ENCODE measurements at places on chromosomes 4 and X. TPM values are rescaled to one million over a fixed set of nuclear protein-coding genes. Genes with fewer than 3 reads are reported as not detected.

DNA sequence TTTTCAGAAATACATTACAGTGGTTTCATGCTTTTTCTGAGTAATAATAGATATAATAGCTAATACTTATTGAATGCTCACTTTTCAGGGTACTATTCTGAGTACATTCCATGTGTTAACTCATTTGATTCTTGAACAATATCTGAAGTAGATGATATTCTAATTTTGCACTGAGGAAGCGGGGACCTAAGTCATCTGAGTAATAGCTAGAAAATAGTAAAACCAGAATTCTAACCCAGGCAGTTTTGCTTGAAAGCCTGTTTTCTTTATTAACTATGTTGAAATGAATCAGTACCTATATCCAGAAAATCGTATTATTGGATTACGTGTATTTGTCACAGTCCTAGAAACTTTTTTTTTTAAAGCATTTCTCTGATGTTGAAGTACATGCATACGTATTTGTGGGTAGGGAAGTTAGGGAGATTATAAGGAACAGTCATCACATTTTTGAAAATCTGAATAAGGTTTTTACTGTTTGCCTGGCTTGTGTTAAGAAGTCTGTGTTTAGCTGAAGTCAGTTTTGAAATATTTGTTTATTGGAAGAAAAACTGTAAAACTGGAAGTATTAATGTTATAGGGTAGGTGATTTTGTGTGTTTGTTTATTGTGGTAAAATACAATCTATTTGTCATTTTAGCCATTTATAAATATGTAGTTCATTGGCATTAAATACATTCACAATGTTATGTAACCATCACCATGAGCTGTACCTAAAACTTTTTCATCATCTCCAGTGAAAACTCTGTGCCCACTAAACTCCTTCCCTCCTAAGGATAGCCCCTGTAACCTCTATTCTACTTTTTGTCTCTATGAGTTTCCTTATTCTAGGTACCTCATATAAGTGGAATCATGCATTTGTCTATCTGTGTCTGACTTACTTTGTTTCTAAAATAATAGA, 55.3 kb downstream of the FIP1L1 start:
- peak; percentile 74 for DNase-seq

DNA sequence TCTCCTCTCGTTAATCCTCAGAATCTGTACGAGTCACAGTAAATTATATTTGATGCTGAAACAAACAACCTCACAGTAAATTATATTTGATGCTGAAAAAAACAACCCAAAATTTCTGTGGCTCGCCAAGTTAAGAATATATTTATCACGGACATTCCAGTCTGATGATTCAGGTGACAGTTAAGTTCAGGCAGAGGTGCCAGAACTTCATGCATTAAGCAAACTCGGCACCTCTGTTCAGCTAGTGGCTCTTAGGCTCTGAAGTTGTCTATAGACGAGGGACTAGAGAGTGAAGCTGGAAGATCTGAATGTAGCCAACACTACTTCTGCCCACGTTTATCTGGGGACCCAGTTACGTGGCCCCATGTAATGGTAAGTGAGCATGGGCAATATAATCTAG, 132.2 kb upstream of the AGA start:
- DNase-seq = peak; percentile 63

GRCh38 chr4:5927747-5928146, 34.9 kb upstream of the CRMP1 start:
- DNase-seq = no peak

DNA sequence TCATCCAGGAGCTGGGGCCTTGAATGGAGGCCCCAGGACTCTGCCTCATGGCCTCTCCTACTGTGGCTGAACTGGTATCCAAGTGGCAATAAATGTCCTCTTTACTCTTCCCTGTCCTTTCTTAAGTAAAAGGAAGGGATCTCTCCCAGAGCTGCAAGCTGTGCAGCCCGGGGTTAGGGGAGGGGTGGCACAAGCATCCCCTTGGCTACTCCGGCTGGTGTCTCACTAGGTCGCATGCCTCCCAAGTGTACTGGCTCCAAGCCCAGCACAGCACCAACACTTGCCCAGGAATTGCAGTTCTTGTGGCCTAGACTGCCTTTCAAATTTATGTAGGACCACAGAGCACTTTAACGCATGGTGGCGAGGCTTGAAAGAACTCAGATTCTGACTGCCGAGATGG, 44.7 kb upstream of the MED14 start:
- no peak for DNase-seq

GRCh38 chrX:136708348-136708747, 60.4 kb downstream of the CD40LG start:
- no peak for DNase-seq

DNA sequence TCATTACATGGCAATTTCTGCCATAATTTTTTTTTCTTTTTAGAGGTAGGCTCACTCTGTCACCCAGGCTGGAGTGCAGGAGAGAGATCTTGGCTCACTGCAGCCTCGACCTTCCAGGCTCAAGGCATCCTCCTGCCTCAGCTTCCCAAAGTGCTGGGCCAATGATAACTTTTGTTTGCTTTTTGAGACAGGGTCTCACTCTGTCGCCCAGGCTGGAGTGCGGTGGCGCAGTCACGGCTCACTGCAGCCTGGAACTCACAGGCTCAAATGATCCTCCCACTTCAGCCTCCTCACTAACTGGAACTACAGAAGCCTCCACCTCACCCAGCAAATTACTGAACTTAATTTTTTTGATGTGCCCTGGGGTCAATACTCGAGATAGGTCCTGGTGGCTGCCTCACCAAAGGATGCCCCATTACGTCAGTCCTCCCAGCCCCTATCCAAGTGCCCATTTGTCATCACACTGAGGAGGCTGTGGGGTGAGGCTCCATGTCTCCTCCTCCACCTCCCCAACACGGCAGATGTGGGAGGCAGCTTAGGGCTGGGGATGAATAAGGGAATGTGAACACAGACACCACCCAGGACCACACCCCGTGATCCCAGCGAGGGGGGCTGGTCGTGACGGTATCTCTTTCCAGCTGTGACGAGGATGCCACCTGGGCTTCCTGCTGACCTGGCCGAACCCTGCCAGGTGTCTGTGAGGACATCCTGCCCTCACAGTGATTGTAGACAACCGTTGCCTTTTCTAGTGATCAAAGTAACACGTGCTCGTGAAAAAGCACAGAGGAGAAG, 12.4 kb upstream of the NKX1-1 start:
- DNase-seq = no peak

GRCh38 chr4:87147116-87147515, 73.3 kb downstream of the KLHL8 start:
- no peak for DNase-seq

GRCh38 chr4:124060261-124060918, 652.1 kb downstream of the ANKRD50 start:
- DNase-seq = peak; percentile 86

DNA sequence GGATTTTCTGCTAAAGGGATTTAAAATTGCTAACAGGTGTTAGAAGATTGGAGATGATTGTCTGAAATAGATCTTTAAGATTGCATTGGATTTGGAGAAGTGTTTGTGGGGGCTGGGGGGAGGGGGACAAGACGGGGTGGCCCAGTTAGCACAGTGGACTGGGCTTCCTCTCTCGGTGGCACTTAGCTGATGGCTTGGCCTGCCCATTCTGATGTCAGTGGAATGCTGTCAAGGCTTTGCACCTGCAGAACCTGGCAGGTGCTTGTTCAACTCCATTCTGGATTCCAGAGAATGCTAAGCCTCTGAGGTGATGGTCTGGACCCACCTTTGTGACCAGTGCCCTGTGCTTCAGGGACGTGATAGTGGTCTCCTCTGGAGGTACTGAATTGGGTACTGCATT, 43.7 kb downstream of the ADD1 start:
- no peak for DNase-seq

DNA sequence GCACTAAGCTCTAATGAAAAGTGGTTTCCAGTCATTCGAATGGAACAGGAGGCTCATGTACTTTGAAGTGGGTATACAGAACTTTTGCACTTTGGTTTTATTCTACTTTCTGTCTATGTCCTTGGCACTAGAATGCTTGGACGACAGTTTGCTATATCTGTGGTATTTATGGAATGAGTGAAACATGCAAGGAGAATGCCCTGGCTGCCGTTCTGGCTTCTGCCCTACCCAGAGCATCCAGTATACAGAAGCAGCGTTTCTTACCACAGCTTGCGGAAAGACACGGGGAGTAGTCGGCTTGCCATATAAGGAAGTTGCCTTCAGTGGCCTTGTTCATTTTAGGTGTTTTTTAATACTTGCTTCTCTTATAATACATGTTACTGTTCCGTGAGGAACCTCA, 98.0 kb downstream of the TBL1X start:
- peak; percentile 79 for DNase-seq

DNA sequence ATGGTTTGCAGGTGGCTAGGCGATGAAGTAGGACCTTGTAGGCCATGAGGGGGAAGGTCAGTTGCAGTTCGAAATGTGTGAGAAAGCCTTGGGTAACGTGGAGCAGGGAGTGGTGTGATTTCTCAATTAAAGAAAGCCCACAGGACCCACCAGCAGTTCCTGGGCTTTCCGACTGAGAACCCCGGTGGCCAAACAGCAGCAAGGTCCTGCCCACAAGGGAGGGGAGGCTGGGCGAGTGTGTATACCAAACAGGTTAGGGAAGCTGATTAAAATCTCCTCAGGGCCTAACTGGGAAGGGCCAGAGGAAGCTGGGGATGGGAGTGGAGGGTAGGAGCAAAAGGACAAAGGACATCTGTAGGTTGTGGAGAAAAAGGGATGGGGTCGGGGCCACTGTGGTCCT, 2.4 kb downstream of the ATP6AP1 start:
- DNase-seq = no peak

GRCh38 chrX:129932821-129933321, 26.9 kb downstream of the UTP14A start:
- DNase-seq = peak; percentile 5

DNA sequence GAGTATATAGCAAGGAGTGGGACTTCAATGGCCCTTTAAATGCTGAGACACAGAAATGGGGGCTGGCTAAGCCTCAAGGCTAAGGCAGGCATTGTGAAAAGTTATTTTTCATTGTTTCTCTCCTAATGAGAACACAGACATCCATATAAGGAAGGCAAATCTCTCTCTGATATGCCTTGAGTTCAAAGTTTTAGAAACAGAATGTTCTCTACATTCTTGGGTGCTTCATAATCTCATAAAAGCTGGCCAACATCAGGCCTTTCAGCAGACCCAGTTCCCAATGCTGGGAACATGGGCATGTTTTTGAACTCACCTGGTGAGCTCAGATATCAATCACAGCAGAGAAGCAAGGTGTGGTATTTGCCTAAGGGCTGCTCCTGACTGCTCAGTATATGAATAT, 19.4 kb upstream of the RAB40A start:
- DNase-seq = peak; percentile 25

- DNase-seq = no peak
Observed at GRCh38 chrX:133384454-133384853, 30.8 kb downstream of the GPC4 start.

- DNase-seq = no peak
Observed at GRCh38 chr4:1250921-1251772, 2.2 kb upstream of the CTBP1 start.

GRCh38 chr4:123305736-123306135, 90.9 kb upstream of the SPRY1 start:
- no peak for DNase-seq

- peak; percentile 14 for DNase-seq
Observed at GRCh38 chrX:116204932-116205331, 34.4 kb downstream of the AGTR2 start.

DNA sequence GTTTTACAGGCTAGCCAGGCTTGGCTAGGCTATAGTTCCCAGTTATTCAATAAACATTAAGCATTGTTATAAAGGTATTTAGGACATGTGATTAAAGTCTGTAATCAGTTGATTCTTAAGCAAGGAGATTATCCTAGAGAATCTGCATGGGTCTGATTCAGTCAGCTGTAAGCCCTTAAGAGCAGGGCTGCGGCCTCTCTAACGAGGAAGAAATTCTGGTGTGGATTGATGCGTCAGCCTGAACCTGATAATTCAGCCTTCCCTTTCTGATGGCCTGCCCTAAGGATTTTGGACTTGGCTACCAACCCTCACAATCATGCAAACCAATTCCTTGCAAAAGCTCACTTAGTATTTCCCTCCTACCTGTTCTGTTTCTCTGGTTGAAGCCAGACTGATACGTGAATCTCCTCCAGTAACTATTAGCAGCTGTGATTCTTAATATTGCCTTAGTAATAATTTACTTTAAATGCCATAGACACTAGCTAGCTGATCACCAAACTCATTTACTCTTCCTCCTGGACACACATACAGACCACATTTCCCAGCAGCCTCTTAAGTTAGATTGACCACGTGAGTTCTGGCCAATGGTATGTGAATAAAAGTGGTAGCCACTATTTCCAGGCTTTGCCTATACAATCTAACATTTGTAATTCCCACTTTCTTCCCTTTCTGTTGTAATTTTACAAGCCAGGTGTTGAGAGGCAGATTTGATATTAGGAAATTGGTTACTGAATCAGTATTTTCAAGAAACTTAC, 678.0 kb upstream of the INTU start:
- DNase-seq = no peak

- DNase-seq = no peak
Observed at GRCh38 chr4:164700471-164700870, 53.5 kb upstream of the SMIM31 start.

- peak; percentile 20 for DNase-seq
Observed at GRCh38 chr4:181968371-181968770, 274.8 kb upstream of the TENM3 start.

DNA sequence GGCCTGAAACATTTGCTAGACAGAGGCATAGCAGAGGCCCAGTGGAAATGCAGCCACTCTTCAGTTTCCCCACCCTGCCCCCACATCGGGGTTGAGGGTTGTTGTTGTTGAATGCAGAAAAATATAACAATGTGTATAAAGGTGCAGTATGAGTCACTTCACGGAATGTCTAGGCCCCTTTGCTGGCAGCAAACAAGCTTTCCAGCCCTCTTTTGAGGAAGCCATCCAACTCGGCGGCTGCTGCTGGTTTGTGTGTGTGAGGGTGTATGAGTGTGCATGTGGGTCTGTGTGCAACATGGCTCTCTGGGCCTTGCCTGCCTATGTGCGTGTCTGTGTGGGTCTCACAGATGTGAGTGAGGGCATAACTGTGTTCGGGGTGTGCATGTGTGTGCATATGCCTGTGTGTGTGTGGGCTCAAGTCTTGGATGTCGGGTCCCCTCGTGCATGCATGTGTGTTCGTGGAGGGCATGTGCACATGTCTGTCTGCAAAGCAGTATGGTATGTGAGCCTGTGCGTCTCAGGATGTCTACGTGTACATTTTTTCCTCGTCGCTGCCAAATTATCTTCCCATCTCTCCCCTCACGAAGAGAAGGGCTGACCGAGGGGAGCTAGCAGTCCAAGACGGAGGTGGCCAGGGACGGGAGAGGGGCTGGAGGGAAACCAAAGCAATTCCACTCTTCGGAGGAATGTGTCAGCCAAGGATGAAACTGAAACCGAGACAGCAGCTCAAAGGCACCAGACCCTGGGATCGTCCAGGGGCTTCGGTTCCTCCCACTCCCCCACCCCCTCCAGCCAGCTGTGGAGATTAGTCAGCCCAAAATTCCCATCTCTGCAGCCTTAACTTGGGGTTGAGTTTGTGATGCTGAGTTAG, 8.4 kb upstream of the ELF4 start:
- DNase-seq = peak; percentile 76

- DNase-seq = no peak
Observed at GRCh38 chr4:161343569-161343950, 820.2 kb downstream of the FSTL5 start.

GRCh38 chr4:181650033-181650825, 593.0 kb upstream of the TENM3 start:
- no peak for DNase-seq

DOK7 gene
- not detected for total RNA-seq

GLUD2 gene
- total RNA-seq = 1.9 TPM

CFP gene
- total RNA-seq = 0.32 TPM

PF4V1 gene
- not detected for total RNA-seq

NWD2 gene
- not detected for total RNA-seq

NPNT gene
- under 0.01 TPM for total RNA-seq

NAP1L5 gene
- total RNA-seq = 5.5 TPM

TSPAN6 gene
- total RNA-seq = 44.5 TPM

PDGFC gene
- 145 TPM for total RNA-seq
